NCI-H1092 treated with DMSO at 0.1 percent for 48 hours (cell line): ENCODE measurements at places on chromosomes 7 and 10.

GRCh38 chr10:90674461-90674860 lies 183.4 kb downstream of the HTR7 start:
- DNase-seq = no peak

- DNase-seq = no peak
Observed at GRCh38 chr7:91405092-91405788, 141.0 kb downstream of the FZD1 start.

- DNase-seq = no peak
Observed at GRCh38 chr7:13276977-13277376, 589.5 kb downstream of the ARL4A start.

GRCh38 chr7:31382722-31383121 lies 42.2 kb upstream of the NEUROD6 start:
- no peak for DNase-seq

GRCh38 chr10:97481071-97481470 lies 17.2 kb downstream of the MMS19 start:
- no peak for DNase-seq

- no peak for DNase-seq
Observed at GRCh38 chr7:44787041-44787440, 9.4 kb upstream of the PPIA start.

DNA sequence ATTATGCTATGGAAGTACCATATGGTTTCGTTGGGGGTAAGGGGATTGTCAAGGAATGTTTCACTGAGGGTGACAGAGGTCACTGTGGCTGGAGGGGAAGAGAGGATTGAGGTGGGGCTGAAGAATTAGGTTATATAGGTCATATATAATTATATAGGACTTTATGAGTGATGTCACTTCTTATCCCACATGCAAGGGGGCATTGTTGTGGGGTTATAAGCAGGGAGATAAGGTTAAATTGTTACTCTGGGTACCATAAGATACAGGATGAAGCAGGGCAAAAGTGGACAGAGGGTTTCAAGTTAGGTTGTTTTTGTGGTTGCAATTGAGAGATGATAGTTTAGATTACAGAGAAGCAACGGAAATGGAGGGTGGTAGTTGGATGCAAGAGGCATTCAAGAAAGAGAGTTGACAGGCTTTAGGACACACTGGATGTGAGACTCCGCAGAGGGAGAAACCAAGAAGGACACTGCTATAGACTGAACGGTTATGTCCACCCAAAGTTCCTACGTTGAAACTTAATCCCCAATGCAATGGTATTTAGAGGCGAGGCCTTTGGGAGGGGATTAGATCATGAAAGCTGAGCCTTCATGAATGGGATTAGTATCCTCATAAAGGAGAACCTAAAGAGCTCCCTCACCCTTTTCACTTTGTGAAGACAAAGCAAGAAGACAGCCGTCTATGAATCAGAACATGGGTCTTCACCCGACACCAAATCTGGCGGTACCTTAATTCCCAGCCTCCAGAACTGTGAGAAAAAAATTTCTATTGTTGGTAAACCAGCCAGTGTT lies 7.0 kb upstream of the PRR15 start:
- DNase-seq = no peak

DNA sequence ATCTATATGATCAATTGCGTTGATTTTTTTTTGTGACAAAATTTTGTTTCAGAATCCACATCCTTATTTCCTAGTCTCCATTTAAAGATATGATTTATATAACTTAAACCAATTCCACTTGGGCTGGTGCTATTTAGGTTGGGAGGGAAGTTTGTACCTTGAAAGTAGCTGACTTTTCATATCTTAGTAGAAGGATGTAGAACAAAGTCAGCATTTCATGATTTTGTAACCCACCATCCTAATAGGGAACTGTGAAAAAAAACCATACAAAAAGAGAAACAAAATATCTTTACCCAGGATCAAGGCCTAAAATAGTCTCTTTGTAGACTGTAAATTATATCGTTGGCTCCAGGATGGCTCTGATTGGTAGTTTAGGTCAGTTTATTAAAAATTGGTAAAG lies 8.3 kb downstream of the HECTD2 start:
- no peak for DNase-seq

GRCh38 chr10:15200626-15201025 lies 32.1 kb upstream of the NMT2 start:
- no peak for DNase-seq

GRCh38 chr7:106615808-106616707 lies 44.9 kb downstream of the CCDC71L start:
- DNase-seq = no peak

DNA sequence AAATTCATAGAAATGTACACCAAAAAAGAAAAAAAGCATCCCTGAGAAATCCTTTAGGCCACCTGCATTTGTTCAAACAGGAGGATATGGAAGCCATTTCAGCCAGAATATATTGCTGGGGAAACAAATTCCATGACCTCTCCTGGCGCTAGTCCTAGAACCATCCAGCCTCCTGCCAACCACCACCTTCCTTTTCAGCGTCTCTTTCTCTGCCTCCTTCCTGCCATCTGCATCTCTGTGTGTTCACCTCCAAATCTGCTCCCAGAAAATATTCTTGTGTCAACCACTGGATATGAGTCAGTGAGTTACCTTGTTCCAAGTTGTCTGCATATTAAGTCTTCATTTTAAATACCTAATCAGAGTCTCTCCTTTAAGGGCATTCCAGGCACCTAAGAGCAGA lies 50.6 kb upstream of the NPY start:
- DNase-seq = no peak

DNA sequence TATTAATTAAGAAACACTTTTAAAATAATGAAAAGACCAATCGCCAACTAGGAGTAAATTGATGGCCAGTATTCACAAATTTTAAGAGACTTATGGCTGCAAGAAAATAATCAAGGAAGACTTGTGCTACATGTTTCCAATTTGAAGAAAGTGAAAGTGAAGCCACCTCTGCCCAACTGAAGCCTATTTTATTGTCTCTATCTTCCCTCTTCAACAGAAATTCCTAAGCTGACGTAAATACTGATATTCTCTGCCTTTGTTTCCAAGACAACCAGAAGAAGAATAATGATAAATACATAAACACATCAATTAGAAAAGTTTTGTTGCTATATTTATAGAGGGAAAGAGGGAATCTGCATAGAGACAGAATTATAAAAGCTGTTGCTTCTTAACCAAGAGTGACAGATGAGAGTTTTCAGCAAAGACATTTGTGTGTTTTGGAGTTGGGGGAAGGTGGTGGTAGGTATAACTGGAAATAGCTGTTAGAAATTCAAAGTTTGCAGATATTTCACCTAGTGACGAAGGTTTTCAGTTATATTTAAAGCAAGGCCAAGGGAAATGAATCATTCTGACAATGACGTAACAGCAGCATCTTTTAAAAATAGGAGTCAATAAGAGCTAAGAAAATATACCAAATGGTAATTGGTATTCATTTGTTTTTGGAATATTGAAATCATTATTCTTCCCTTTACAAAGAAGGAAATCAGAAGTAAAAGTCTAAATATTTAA lies 576.6 kb upstream of the SORCS1 start:
- no peak for DNase-seq

DNA sequence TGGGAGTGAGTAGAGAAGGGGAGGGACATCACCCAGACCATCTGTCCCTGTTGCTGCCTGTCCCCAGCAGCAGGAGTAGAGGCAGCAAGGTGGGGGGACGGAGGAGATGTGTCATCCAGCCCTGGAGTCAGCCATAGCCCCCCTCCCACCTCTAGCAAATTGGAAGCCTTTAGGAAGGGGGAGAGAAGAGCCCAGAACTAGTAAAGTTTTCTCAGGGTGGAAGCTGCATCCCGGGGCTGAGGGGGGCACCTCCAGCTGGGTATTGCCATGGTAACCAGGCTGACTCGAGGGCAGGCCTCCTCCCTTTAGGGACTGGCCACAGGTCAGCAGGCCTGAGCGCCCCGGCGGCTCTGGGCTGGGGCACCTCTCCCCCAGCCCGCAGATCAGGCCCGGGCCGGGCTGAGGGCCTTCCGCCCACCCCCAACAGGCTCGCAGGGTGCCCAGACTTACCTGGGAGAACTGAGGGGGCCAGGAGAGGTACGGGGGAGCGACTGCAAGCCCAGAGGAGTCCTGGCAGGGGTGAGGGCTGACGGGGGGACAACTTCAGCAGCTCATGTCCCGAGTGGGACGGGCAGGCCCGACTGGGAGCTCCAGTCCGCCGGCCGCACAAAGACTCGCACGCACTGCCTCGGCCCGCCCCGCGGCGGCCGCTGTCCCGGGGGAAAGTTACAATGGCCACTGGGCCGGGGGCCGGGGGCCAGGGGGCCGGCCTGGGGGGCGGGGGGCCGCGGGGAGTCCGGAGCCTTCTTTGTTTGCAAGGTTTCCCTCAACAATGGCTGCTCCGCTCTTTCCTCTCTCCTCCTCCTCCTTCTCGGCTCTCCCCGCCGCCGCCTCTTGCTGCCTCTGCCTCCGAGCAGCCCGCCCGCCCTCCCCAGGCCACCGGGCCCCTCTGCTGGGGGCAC lies 6.0 kb downstream of the LDB1 start:
- no peak for DNase-seq
